Hepatic stellate cell (primary cell): ENCODE measurements at places on chromosomes 12 and 14.

DNA sequence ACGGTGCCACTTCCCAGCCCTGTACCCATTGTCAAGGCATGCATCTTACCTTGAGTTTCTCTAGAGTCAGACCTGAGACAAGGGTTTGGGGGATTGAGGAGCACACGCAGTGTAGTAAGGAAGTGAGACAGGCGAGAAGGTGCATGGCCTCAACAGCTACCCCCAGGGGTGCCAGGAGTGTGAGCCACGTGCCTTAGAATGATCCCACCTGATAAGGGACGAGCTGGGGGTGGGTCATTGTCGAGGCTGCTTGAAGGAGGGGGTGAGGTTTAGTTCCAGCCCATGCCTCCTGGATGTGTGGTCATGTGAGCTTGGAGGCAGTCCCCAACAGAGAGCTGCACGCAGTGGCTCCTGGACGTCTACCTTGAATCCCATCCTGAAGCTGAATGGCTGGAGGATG is 320.5 kb downstream of the VRK1 start:
- DNase-seq = no peak

DNA sequence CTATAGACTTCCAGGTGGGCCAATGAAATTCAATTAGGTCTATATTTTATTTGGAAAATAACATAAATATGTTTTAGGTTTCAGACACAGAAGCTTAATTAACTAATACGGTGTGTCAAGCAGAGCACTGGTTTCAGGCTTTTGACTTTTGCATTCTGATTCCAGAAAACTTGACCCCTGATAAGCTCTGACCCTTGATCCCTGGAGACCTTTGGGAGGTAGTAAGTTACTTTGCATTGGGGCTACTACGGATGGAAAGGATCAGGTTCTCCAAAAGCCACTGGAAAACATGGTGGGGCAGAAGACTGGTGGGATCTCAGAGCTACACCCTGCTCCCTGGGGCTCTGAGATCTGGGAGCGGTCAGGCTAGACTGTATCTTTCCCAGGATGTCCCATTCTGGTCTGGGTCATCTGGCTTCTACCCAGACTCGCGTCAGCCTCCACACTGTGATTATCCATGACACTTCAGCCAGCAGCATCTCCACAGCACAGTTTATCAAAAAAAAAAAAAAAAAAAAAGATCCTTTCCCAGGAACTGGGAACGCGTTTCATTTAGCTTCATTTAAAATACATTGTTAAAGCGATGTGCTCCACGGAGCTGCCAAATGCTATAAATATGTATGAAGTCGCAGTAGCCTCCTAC is 17.8 kb upstream of the EMP1 start:
- DNase-seq = no peak

DNA sequence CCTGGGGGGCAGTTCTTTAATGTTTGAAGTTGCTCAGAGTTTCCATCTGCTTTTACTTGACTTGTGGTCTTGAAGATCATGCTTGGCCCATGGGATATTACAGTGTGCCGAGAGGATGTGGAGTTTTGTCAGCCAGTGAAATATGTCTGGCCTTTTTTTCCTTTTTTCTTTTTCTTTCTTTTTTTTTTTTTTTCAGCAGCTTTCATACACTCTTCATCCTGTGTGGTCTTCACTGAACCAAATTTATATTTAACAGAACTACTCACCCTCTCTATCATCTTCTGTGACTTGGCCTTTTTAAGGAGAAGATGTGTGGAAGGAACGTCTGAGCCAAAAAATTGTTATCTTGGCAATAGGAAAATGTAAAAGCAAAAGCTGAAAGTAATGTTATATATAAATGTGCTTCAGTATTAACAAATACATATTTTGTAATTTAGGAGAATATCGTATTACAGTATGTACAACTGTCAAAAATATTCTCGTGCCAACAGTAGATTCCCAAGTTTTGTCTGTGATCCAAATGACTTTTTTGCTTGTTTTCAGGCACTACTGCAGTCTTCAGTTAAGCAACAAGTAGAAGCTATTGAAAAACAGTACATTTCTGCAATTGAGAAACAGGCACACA is 200.6 kb downstream of the CCDC91 start:
- DNase-seq = no peak

GRCh38 chr12:2586156-2587038 is 208.4 kb upstream of the FKBP4 start:
- DNase-seq = peak; percentile 53

GRCh38 chr12:1618489-1618888 is 10.5 kb upstream of the WNT5B start:
- no peak for DNase-seq

DNA sequence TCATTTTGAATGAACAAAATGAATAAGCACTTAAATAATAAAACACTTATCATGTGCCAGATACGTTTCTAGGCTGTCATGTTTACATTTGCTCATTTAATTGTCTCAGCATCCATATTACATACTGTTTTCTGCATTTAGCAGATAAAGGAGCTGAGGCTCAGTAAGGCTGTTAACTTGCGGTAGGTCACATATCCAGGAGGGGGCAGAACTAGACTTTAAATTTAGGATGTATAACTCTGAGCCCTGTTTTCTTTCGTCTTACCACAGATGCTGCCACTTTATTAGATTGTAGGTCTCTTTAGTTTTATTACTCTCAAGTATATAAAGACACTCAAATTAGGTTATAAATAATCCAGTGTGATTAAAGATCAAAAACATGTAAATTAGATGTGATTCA is 17.7 kb downstream of the IRAK4 start:
- DNase-seq = peak; percentile 17

GRCh38 chr14:77372304-77372841 is 4.5 kb downstream of the TMED8 start:
- DNase-seq = peak; percentile 11

GRCh38 chr14:45048385-45048784 is 35.5 kb upstream of the PRPF39 start:
- DNase-seq = no peak

- DNase-seq = no peak
These were observed 480.2 kb upstream of the PRICKLE1 start for GRCh38 chr12:43069768-43070221.

- DNase-seq = no peak
These were observed 43.2 kb downstream of the MLXIP start for GRCh38 chr12:122121745-122122144.

DNA sequence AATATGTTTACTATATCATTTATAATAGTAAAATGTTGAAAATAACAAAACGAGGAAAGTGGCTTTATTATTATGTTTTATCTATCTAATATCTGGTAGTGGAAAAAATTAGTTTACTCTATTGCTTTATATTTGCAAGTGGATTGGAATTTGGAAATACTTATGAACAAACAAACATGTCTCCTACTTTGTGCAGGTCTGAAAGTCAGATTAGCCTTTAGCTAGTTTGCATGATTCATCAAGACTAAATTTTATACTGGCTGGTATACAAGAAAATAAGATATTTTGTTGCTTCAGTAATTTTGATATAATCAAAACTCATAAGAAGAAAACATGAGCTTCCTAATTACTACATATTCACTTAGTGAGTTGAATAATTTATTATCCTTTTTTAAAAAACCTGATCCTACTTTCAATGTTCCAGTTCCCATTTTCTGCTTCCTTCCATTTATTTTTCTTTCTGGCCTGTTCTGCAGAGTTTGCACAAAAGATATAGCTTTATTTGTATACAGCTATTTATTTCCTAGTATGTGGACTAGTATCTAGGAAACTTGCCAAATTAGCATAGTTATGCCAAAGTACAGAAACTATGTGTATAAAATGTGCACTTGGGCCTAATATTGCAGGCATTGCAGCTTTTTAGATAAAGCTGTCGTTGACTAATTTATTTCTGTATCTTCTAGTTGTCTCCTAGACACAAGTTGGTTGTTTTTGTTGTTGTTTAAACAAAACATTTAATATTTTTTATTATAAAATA is 122.0 kb downstream of the AKAP6 start:
- no peak for DNase-seq

DNA sequence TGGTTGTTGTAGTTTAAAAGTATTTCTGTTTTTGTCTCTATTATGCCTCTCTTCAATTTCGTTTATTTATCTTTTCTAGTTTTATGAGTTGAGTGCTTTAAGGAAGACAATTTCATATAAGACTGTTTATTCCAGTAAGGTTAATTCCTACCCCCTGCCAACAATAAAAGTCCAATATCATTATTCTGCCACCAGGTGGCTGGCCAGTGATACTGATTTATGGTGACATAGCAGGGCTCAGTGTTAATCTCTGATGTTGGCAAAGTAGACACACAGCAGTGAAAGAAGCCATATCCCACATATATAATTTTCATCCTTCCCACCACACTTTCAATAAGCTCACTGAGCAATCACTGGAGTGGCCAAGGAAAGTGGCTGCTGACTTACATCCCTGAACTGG is 69.0 kb upstream of the BMP4 start:
- peak; percentile 14 for DNase-seq

- no peak for DNase-seq
These were observed 6.9 kb downstream of the FBXO34 start for GRCh38 chr14:55277972-55278740.

- DNase-seq = no peak
These were observed 106.9 kb upstream of the LRIG3 start for GRCh38 chr12:59027199-59027598.

DNA sequence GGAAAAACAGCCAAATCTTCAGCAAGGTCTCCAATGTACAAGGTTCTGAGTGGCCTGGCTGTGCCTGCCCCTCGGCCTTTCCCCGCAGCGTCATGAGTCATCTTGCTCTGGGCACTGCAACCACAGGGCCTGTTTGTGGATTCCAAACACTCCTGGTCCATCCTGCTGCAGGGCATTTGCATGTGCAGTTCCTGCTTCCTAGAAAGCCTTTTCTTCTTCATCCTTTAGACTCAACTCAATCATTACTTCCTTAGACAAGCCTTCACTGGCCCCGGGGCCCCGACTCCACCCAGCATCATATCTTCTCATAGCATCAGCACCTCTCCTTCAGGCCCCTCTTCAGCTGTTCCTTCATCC is 101.8 kb upstream of the EGLN3 start:
- no peak for DNase-seq

- no peak for DNase-seq
These were observed 148.9 kb downstream of the CHST11 start for GRCh38 chr12:104605685-104606084.

GRCh38 chr12:53048033-53048779 is 1.7 kb upstream of the TNS2 start:
- DNase-seq = peak; percentile 28

DNA sequence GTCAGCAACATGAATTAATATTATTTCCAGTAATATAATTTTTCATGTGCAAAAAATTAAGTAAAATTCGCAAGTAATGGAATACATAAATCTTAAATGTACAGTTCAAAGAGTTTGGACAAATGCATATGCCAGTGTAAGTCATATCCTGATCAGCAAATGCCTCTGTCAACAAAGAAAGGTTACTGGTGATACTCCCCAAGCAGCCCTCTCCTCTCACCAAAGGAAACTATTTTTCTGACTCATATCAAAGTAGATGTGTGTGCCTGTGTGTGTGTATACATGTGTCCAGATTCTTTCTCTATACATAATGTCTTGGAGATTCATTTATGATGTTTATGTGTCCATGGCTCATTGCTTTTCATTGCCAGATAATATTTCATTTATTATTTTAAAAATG is 1035.0 kb downstream of the SLC16A7 start:
- DNase-seq = no peak

GRCh38 chr12:93777254-93777653 is 100.1 kb downstream of the CRADD start:
- no peak for DNase-seq

DNA sequence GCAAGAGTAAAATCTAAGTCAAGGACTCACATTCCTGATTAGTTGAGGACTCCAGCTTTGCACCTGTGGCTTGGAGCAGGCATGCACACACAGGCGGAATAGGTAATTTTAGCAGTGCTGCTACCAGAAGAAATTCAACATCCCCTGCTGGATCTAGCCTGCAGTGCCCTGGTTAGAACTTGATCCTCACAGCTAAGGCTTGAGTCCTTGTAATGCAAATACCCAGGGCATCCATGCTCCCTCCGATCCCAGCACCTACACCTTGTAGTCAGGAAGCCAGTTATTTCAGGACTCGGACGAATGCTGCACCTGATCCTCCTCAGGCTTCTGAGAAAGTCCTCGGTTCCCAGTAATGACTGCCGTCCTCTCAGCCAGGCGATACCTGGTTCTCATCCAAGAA is 309.0 kb upstream of the AMIGO2 start:
- DNase-seq = no peak

DNA sequence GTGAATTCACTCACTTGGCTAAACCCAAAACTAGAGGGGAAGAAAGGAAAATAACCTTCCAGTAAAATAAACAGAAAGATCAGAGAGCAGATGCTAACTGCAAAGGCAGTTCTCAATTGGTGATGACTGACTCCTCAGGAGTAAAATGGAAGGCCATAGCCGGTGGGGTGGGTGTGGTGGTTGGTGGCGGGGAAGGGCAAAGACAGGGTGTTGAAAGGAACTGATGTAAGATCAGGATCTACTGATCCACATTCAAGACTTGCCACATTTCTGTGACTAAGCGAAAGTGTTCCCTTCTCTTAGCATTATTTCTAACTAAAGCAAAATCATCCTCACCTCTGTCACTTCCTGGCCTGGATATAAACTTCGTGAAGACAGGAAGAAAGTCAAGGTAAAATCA is 26.3 kb upstream of the TC2N start:
- DNase-seq = no peak

DNA sequence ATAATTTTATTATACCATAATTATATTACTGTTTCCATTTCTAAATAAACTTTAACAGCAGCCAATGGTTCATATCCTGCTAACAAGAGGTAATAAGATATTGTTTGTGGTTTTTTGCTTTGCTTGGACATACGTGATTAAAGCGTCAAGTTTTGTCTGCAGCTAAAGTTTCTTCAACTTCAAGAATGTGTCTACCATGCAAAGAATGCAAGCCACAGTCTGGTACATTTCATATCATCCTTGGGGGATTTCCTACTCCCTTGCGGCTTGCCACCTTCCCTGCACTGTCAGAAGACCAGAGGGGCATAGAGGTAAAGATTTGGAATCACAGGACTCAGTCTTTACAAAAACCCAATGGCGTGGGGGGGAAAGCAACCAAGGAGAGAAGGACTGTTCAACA is 125.2 kb downstream of the MED13L start:
- DNase-seq = no peak

- no peak for DNase-seq
These were observed 207.8 kb downstream of the CRADD start for GRCh38 chr12:93884794-93885460.

- DNase-seq = peak; percentile 97
These were observed 16.6 kb downstream of the FBRSL1 start for GRCh38 chr12:132506328-132507160.
